Stimulated activated CD8-positive, alpha-beta memory T cell treated with anti-CD3 and anti-CD28 coated beads, Interleukin-15, amount 100 ng/mL, for 4 hours (primary cell): ENCODE measurements at places on chromosomes 1 and 21.

DNA sequence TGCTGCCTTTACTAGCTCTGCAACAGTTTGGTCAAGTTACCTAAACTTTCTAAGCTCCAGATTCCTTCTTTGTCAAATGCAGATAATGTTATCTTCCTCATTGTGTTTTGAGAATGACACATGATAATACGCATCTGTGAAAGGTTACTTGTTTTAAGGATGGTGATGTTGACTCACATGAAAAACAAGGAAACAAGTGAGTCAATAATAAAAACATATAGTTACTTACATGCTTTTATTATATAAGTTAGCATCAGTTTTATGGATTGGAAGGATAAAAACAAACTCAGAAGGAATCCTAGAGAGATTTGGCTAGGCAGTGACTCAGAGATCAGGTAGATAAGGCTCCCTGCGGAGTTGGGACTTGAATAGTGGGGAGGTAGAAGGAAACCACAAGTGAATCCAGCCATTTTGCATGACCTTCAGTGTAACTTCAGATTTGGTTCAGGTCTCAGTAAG lies 144.6 kb downstream of the LMO4 start:
- DNase-seq: no peak

- no peak for DNase-seq
Observed at GRCh38 chr21:44880405-44881197, 7.1 kb upstream of the PTTG1IP start.

DNA sequence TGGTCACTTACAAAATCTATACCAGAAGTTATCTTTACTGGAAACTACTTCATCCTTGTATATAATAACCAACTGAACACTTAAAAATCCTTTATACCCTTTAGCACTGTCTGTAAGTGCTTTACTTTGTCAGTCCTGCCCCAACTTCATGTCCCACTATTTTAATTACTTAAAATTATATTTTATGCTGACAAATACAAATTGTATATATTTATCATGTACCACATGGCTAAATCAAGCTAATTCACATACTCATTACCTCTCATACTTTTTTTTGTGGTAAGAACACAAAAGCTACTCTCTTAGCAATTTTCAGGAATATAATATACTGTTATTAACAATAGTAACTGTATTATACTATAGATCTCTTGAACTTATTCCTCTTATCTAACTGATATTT lies 63.0 kb downstream of the EVI5 start:
- no peak for DNase-seq

GRCh38 chr1:22489278-22489677 lies 37.6 kb downstream of the ZBTB40 start:
- no peak for DNase-seq

DNA sequence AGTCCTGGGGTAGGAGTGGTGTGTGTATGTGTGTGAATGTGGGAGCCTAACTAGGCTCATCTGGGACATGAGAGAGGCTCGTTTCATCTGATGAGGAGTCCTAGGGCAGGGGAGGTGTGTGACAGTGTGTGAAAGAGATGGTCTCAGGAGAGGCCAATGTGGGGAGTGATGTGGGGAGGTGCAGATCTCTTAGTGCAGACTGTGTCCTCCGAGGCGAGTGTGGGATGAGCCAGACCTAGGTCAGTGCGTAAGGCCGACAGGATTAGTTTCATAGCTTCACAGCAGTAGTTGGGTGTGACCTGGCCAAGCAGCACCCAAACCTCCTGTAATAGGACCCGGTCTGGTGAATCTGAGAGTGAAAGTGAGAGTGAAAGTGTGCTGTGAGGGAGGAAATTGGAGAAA lies 94.7 kb downstream of the LIPI start:
- DNase-seq: no peak

- no peak for DNase-seq
Observed at GRCh38 chr1:216560527-216560926, 137.3 kb upstream of the USH2A start.

DNA sequence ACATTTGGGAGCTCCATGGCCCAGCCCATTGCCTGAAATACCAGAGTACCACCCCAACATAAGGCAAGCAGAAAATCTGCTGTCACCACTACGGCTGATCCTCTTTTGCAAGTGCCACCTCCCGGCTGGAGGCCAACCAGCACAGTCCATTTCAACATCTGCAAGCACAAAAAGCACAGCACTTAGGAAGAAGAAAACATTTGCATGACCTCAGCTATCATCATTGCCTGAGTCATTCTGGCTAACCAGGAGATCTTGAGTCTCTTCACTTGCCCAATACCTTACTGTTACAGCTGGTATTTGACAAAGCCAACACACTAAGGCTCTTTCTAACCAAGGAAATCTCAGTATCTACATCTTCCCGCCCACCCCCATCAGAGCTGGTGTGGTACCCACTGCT lies 55.9 kb downstream of the NEK7 start:
- no peak for DNase-seq

DNA sequence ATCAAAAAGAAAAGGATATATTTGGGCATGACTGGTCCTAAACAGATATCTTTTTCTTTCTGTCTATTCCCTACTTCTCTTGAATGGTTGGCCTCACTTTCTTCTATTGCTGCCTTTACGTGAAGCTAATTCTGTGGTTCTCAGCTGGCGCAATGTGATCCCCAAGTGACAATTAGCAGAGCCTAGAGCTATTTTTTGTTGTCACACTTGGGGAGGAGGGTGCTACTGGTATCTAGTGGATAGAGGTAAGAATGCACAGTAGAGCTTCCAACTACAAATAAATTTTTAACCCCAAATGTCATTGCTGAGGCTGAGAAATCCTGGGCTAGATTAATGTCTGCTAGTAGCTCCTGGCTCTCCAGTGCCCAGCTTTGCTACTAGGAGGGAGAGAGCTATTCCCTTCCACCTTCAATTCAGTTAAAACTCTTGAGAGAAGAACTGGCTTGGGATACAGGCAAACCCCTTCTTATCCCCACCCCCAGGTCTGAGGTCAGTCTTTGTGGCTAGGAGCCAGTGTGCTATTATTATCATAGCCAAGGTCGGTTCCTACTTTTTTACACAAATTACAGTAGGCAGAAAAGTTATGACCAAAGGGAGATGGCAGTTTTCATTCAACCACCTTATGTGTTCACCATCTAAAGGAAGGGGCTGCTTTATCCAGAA lies 102.1 kb downstream of the SNX7 start:
- DNase-seq: no peak

- no peak for DNase-seq
Observed at GRCh38 chr1:198679535-198680173, 40.8 kb downstream of the PTPRC start.

DNA sequence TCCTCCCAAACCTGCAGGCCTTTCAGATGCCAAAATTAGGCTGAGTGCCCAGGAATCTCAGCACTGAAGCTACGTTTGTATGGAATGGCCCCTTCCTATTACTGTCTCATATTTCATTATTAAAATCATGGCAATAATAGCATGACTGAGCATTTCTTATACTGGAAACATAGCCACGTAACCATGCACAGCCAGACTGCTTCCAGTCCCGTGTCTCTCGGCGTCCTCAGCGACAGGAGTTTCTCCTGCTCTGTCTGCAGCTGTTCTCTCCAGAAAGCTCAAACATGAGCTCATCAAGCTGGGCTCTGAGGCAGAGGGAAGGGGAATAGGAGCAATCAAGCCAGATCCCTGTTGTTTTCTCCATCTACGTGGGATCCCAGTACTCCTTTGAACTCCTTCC lies 104.0 kb downstream of the CDC7 start:
- no peak for DNase-seq

- DNase-seq: no peak
Observed at GRCh38 chr1:151196292-151196800, 2.0 kb upstream of the PIP5K1A start.

GRCh38 chr1:171140401-171140800 lies 44.7 kb upstream of the FMO2 start:
- no peak for DNase-seq

DNA sequence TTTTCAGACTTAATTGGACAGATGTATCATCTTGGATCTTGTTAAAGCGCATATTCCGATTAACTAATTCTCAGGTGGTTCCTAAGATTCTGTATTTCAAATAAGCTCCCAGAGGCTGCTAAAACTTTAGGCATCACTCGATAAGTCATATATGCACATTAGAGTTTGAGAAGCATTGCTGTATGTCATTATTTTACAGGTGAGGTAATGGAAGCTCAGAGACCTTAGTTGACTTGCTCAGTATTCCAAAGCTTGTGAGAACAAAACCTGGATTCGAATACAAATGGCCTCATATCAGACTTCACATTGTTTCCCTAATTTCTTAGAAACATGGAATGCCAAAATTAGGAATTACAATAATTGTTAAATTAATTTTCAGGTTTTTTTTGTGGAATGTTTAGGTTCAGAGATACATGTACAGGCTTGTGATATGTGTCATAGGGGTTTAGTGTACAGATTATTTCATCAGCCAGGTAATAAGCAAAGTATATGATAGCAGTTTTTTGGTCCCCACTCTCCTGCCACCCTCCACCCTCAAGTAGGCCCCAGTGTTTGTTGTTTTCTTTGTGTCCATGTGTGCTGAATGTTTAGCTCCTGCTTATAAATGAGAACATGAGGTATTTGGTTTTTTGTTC lies 96.8 kb downstream of the XPR1 start:
- no peak for DNase-seq

GRCh38 chr1:219119839-219120238 lies 53.8 kb upstream of the LYPLAL1 start:
- no peak for DNase-seq

- DNase-seq: no peak
Observed at GRCh38 chr1:209616366-209617046, 33.0 kb downstream of the CAMK1G start.

DNA sequence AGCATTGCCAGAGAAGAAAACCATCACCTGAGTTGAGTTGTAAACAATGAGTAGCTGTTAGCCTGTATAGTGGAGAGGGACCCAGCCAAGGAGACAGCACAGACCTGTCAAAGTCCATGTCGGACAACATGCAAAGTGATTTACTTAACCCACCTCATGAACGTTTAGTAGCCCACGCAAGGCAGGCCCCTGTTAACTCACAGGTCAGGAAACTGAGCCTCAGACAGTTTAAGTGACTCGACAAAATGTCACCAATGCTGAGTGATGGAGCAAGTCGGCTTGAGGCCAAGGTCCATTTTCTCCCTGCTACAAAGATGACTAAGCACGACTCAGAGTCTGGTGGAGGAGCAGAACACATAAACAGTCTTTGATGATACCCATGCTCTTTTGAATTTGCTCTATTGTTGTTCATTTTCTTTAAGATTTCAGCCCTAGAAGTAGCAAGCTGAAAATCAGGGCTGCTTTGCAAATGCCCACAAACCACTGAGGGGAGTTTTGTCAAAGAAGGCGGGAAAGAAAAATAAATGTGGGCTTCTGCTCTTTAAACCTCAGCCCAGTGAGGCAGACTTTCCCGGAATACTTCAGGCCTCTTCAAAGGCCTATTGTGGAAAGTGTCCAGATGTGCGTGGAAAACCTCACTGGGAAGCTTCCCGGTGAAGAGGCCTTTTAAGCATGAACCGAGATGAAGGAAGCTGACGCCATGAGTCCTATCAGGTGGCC lies 83.8 kb upstream of the HOOK1 start:
- no peak for DNase-seq

DNA sequence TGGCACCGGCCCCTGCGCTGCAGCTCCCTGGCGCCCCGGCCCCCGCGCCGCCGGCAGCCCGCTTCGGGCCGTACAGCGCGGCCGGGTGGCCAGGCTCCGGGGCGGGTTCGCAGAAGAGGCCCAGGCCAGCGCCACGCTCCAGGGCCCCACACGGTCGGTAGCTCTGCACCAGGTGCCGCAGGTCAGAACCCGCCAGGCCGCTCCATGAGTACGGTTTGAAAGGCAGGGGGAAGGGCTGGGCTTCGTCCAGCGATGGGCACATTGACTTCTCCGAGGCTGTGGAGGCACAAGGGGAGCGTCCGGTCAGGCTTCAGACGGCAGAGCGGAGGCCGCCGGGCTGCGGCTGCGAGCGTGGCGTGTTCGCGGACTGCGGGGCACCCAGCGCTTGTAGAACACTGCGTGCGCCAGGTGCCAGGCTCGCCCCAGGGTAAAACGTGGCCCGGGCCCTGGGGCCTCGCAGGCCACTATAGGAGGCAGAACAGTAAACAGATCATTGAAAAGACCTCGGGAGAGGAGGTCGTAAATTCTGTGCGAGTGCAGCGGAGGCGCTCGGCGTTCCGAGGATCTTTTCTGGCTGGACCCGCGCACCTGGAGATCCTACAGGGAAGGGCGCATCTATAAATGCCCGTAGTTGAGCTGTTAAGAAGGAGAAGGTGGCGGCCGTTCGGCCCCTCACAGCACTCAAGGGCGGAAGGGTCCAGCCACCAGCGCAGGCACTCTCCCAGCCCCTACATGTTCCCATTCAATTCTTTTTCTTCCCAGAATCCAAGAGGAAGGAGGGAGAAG lies 5.7 kb downstream of the GFI1 start:
- no peak for DNase-seq

DNA sequence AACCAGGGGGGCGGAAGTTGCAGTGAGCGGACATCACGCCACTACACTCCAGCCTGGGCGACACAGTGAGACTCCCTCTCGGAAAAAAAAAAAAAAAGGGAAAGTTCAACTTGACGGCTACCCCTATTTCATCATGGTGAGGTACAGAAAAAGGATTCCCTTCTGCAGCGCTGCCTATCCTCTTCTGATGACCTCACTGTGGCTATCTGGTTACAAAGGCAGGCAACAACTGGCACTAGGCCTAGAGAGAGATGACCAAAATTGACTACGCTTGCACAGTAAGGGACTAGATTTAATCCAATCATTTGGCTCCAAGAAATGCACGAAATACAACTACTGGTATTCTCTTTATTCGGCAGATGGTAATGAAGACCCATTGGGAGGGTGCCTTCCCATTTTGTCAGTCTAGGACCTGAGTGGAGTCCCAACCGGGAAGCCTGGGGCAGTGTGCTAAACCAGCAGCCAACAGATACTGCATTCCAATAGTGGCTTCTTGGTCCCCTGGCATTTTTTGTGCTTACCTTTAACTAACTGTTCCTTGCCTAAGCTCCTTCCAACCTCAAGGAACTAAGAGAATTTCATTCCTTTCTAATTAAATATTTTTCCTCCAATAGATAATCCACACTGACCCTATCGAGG lies 36.6 kb downstream of the ITPKB start:
- no peak for DNase-seq

GRCh38 chr1:61910035-61910434 lies 167.8 kb downstream of the PATJ start:
- no peak for DNase-seq

GRCh38 chr1:22919341-22920025 lies 53.2 kb downstream of the LACTBL1 start:
- no peak for DNase-seq

DNA sequence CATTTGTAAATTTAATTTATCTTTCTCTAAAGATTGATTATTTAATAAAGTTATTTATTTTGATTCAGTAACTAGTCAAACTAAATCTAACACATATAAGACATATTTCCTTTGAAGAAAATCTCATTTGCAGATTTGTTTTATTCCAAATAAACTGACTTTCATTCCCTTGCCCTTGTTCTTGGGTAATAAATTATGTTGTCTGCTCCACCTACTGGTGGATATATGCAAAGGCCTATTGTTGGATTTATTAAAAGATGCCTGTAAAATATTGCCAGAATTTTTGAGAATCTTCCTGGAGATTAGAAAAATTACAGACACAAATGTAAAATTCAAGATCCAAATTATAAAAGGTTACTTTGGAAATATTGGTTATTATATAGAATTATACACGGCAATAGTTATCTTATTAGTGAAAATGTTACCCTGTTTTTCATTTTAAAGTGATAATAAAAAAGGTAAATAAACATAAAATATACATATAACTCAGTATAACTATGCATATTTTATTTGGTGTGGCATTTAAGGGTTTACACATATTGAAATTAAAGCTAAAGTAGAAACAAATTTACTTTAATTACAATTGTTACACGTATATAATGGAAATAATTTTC lies 116.1 kb downstream of the SPATA17 start:
- no peak for DNase-seq
